Muscle of arm (tissue), 14 donors: ENCODE measurements at places on chromosomes 16 and 17. TPM values are rescaled to one million over a fixed set of nuclear protein-coding genes. Genes with fewer than 3 reads are reported as not detected.

- no peak for DNase-seq
Measured at GRCh38 chr17:4007346-4008081, 43.3 kb upstream of the ATP2A3 start.

- DNase-seq: no peak
Measured at GRCh38 chr16:74635303-74635702, 28.4 kb upstream of the GLG1 start.

Gene ATXN1L
- polyA plus RNA-seq: 19.5 TPM

Gene ZKSCAN2
- polyA plus RNA-seq: 6.5 TPM
